ENCODE measurements at places on chromosomes 2 and 18. TPM values are rescaled to one million over a fixed set of nuclear protein-coding genes. Genes with fewer than 3 reads are reported as not detected.

- no peak for ATAC-seq
Observed at GRCh38 chr2:59029058-59029457, 787.9 kb upstream of the FANCL start.

DNA sequence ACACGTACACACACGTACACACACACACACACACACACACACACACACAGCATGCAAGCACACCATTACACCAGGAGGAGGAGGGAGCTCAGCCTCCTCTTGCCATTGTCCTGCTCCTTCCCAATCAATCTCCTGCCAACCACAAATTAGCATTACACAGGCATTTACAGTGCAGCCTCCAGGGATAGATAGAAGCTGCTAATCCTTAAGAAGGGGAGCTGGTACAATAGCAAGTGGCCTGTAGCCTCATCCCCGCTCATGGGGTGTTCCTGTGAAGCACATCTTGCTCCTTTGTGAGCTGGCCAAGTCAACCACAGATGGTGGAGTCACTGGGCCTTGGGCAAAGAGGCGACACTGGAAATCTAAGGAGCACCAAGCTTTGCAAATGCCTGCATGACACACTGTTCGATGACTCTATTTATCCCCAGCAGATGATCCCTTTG lies 110.3 kb upstream of the PKDCC start:
- ATAC-seq: no peak

DNA sequence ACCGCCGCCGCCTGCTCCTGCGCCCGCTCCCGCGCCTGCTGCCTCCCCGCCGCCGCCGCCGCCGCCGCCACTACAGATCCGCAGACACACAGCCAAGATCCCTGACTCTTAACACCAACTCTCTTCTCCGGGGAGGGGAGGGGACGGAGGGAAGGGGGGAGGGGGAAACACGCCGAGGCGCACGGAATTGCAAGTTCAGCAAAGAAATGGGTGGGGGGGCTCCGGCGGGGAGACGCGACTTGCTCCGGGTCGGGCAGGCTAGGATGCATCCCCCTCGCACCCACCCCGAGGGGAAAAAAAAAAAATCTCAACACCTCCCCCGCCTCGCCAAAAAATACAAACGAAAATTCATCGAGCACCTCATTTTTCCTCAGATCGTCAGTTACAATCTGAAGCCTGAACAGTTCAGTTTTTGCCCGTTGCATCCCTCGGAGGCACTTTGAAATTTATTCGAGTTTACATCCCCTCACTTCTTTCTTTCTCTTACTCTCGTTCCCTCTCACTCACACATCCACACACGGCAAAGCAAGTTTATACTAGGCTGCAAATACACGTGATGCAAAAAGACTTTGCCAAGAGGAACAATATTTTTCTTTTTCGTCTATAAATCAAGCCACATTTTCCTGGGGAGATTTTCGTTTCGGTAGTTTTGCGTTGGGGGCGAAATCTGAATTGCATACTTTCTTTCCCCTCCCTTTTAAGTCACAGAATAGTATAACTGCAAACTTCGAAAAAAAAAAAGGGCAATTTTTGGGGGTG lies at the start of gene TCF4:
TSS of gene TCF4 (minus strand) at position 82 of the 759 bp plus-strand sequence. CDS start 1,076 bp downstream, outside the sequence.
- ATAC-seq: peak; percentile 22

GRCh38 chr2:105796131-105796638 lies 51.5 kb downstream of the NCK2 start:
- ATAC-seq: no peak

DNA sequence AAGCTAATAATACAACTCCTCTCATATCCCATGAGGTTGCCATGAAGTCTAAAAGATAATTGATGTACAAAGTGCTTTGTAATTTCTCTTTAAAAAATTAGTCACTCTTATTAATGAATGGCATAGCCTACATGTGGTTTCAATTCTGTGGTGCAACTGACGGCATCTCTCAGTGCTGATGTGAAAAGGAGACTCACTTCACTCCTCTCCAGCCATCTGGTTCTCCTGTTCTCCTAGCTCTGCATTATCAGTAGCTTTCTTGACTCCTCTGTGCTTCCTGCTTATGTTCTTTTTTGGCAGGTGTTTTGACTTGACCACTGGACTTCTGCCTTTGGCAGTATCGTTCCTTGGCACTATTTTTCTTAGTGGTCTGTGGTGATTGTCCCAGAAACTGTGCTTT lies 134.9 kb upstream of the ZFP36L2 start:
- ATAC-seq: no peak

GRCh38 chr2:120289221-120289906 lies 36.7 kb downstream of the RALB start:
- ATAC-seq: no peak

GRCh38 chr2:85330839-85331636 lies 3.2 kb upstream of the TGOLN2 start:
- no peak for ATAC-seq

- ATAC-seq: no peak
Observed at GRCh38 chr2:80136338-80136737, 168.2 kb downstream of the LRRTM1 start.

DNA sequence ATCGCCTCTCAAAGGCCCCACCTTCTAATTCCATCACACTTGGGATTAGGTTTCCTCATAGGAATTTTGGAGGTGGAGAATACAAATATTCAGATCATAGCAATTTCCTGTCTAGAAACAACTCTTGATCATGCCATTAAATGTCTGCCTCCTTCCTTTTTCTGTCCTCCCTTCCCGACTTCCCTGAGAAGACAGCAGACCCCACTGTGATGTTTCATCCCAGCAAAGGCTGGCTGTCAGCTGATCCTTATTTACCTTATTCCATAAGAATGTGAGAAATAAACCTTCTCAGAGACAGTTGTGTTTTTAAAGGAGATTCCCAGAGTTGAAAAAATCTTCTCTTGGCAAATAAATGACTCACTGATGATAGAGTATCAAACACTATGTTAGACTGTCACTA lies 133.9 kb downstream of the TDRD15 start:
- no peak for ATAC-seq

DNA sequence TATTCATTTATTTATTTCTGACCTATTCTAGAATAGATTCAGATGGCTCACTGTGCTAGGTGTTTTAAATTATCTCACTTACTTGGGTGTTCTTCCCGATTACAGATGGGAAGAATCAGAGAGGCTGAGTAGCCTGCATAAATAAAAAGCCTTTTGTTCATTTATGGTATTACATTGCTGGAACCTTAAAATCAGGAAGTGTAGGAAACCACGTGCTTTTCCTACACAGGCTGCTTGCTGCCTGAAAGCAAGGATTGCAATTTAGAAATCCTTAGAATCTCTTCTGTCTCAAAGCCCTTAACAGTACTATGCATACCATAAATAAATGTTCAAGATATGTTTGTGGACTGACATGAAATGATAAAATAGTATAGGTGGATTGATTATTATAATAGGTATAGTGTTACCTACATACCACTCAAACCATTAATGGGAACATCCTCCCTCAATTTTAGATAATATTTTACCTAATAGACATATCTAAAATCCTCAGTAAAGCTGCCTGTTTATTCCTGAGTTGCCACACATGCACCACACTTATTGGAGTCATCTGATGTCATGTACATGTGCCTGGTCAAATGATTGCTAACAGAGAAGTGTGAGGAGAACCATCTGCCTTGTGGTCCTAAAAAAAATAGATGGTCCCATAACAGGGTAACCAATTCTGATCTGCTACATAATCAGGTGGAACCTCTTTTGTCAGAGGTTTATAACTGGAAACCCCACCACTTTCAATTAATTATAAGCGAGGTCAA lies 73.5 kb upstream of the C2orf15 start:
- no peak for ATAC-seq

- no peak for ATAC-seq
Observed at GRCh38 chr18:13538630-13539029, 187.7 kb downstream of the FAM210A start.

DNA sequence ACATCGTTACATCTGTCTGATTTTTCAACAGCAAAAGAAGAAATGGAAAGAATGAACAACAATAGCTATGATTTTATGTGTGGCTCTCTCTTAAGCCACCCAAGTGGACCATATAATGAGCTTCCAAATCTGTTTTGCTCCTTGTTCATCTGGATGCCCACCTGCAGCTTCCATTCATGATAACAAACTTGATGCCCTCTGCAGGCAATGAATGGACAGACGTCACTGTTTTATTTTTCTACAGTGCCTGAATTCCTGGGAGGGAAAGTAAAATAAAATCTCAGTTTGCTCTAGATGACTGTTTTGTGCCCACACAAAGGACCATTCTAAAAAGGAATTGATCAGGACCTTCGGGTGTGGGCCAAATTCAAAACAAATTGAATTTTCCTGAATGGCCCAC lies 5.0 kb downstream of the MREG start:
- ATAC-seq: no peak

DNA sequence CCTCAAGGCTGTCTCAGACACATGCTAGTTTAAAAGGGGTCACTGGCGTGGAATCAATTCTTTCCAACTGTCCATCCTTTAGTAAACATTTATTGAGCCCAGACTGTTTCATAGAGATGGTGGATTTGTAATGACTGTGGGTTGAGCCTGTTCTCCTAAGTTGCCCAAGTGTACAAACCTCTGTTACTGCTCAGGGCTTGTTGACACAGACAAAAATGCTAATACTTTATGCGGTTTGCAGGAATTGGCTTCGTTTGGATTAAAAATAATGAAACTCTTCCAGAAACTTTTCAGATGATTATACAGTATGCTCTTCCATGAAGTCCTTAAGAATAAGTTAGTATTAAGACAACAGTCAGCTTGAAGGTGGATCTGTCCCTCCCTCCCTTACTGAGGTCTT lies 83.6 kb upstream of the MGAT5 start:
- no peak for ATAC-seq

HOXD10 gene
- total RNA-seq: 0.24 TPM

RUFY4 gene
- total RNA-seq: 0.12 TPM

CD226 gene
- total RNA-seq: 0.44 TPM

ICA1L gene
- 1.5 TPM for total RNA-seq

DNAH7 gene
- 0.12 TPM for total RNA-seq

NEU2 gene
- total RNA-seq: not detected
